Left ventricle myocardium superior (tissue), 1 donor: ENCODE measurements at places on chromosomes 1 and 21. TPM values are rescaled to one million over a fixed set of nuclear protein-coding genes. Genes with fewer than 3 reads are reported as not detected.
A peak's percentile ranks its signal among the peaks of the same experiment; 100 is the strongest.

The SLAMF8 gene
- 2.4 TPM for total RNA-seq

The NTNG1 gene
- total RNA-seq: 0.57 TPM

The HS2ST1 gene
- 12.0 TPM for total RNA-seq

The ZNF683 gene
- total RNA-seq: not detected

The SYCP1 gene
- total RNA-seq: not detected

The GSTM5 gene
- 2.6 TPM for total RNA-seq

The CCDC17 gene
- total RNA-seq: 0.64 TPM

DNA sequence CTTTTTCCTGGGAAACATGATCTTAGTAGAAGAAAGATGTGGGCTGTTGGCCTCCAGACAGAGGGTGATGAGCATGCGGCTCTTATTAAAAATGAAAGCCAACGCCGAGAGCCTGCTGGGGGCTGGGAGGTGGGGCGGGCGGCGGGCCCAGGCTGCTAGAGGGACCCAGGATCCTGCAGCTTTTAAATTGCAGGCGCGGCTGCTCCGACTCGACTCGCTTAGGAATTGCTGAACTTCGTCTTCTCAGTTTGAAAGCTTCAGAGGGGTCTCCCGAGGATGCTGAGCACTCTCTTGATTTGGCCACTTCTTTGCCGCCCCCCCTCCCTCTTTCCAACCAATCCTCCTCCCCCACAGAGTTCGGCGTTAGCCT is 1.2 kb downstream of the AGPAT3 start:
- peak; percentile 72 for DNase-seq

DNA sequence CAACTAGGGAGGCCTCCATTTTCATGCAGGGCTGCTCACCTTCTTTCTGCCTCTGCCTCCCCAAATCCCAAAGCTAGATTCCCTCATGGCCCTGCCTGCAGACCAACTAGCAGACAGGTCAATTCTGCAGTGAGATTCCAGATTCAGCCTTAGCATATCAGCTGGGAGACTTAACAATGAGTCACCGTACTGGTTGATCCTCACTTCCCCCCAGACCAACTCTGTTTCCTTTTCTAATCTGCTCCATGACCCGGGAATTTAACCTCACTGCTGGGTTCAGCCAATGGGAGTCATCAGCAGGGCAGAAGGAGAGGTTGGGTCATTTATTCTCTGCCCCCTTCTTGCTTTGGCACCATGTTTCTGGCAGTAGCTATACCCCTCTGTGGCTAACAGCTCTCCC is 140.6 kb upstream of the GRIK3 start:
- DNase-seq: no peak

DNA sequence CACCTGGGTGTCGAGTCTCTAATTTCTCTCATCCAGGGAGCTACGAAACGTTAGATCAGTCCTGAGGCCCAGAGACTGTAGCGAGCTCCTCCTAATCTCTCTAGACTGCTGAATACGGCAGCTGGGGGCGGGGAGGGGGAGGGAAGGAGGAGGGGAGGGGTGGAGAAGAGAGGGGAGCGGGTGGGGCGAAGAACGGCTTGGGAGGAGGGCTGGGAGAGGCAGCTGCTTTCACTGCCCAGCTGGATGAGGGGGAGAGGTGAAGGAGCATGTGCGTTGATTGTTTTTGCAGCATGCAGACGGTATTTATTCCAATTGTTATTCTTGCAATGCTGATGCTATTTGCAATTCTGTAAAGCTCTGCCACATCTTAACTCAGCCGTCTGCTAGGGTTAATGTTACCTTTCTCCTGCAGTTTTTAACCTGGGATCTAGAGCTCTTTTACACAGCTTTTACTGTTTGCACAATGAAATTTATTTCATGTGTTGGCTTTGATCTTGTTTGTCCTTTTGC is 790 bp downstream of the DNAJC6 start:
- DNase-seq: no peak

DNA sequence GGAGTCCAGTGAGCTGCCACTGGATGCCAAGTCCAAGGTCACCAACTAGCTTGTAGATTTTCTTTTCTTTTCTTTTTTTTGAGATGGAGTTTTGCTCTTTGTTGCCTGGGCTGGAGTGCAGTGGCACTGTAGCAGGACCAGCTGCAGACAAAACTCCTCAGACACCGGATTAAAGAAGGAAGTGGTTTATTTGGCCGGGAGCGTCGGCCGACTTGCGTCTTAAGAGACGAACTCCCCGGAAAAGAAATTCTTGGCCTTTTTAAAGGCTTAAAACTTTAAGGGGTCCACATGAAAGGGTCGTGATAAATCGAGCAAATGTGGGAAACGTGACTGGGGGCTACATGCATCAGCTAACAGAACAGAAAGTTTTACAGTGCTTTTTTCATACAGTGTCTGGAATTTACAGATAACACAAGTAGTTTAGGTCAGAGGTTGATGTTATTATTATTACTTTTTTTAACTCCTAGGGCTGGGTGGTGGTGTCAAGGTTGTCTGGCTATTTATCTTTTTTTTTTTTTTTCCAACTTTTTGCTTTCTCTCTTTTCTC is 36.4 kb upstream of the CFAP126 start:
- DNase-seq: no peak

- no peak for DNase-seq
Measured at GRCh38 chr1:14017531-14017961, 317.6 kb downstream of the PRDM2 start.

- DNase-seq: no peak
Measured at GRCh38 chr1:6360517-6361070, 33.0 kb downstream of the ACOT7 start.
